ENCODE measurements at places on chromosomes 2 and 18.

- DNase-seq: no peak
These were observed 365.2 kb upstream of the MYT1L start for GRCh38 chr2:2696325-2696724.

GRCh38 chr2:1693723-1694122 lies 50.6 kb downstream of the PXDN start:
- DNase-seq: no peak

GRCh38 chr2:15511686-15512085 lies 49.4 kb downstream of the NBAS start:
- DNase-seq: no peak

DNA sequence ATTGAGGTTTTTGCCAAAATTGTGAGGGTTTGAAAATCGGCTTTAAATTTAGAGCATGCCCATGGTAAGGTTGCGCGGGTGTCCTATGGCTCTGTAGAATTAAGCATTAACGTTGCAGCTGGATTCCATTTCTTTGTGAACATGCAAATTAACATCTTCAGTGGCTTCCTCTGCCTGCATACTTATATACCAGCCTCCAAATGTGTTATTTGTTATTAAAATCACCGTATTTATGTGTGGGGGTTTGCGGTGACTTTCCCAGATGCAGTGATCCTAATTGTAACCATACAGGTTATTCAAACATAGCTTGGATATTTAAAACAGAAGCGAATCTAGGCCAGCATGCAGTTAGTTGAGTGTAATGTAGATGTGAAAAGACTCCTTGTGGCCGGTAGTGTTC lies 80.2 kb downstream of the TGOLN2 start:
- DNase-seq: no peak

GRCh38 chr2:74464406-74464805 lies 776 bp downstream of the MOGS start:
- DNase-seq: no peak

GRCh38 chr2:239328351-239329191 lies 72.2 kb downstream of the HDAC4 start:
- DNase-seq: no peak

- no peak for DNase-seq
These were observed 629.7 kb downstream of the IRS1 start for GRCh38 chr2:226169751-226170581.

DNA sequence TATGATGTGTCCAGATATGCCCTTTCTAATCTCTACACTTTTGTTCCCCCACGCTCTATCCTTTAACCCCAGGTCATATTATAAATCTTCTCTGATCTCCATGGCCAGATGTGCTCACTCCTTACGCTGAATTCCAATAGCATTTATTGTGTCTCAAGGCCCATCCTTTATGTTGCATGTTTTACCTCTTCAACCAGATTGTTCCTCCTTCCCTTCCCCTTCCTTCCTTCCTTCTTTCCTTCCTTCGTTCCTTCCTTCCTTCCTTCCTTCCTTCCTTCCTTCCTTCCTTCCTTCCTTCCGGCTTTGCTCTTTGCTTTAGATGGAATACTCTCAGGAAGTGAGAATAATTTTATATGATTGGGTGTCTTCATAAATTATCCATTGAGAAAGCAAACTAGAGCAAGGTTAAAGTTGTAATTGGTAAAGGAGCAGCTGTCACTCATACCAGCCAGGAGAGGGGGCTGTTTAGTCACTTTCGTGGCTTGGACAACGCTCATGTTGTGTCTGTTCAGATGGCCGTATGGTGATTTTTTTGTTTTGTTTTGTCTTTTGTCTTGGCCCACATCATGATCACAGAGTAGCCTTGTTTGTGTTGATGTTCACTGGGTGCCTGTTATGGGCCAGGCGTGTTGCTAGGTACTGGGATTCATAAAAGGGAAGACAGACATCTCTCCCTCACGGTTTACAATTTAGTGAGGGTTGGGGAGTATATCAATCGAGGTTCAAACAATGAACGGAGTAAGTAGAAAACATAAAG lies 68.0 kb downstream of the DAW1 start:
- DNase-seq: no peak

- no peak for DNase-seq
These were observed 67.1 kb downstream of the SUMO1 start for GRCh38 chr2:202171241-202171825.

- DNase-seq: no peak
These were observed 154.7 kb upstream of the LYPD1 start for GRCh38 chr2:132824716-132825115.

DNA sequence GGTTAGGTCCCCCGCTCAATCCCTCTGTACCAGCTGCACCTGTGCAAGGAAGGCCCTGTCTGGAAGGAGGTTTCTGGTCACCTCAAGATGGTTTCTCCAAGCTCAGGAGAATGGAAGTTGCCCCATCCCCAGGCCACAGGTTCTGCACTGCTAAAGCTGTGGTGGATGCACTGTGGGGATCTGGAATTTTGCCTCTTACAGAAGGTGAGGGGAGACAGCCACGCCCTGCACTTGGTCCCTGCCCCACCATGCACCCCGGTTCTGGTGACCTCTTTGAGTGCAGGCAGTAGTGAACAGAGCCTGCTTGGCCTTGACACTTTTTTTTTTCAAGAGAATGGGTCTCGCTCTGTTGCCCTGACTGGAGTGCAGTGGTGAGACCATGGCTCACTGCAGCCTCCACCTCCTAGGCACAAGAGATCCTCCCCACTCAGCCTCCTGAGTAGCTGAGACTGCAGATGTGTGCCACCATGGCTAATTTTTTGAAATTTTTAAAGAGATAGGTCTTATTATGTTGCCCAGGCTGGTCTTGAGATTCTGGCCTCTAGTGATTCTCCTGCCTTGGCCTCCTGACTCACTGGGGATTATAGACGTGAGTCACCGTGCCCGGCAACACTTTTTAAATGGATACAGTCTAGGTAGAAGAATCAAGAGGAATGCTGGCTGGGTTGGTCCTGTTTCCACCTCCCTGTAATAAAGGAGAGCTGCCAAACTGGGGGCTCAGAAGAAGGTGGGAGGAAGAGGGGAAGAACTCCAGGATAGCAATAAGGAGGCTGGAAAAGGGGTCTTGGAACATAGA lies 5.8 kb upstream of the NT5DC4 start:
- DNase-seq: no peak

GRCh38 chr2:197256021-197256420 lies 54.6 kb downstream of the ANKRD44 start:
- no peak for DNase-seq

GRCh38 chr2:176084611-176085119 lies 903 bp upstream of the EVX2 start:
- no peak for DNase-seq

- no peak for DNase-seq
These were observed 88.9 kb downstream of the TMEM185B start for GRCh38 chr2:120134263-120134662.

GRCh38 chr2:222733846-222734702 lies 62.6 kb downstream of the MOGAT1 start:
- no peak for DNase-seq

DNA sequence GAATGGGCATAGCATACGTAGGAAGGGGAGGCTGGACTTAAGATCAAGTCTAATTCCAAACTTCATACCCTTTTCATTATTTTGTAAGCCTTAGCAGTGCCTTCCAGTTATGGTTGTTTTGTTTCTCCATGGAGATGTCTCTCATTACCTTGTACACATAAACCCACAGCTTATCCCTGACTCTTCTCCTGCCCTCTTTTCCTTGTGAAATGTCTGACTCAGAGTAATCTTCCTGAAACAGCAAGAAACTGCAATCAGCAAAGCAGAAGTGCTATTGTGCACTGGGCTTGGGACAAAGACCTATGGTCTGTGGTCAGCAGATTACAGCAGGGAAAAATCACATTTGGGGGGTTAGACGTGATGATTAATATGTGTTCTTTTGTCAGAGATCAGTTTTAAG lies 176.7 kb downstream of the IKZF2 start:
- DNase-seq: no peak

DNA sequence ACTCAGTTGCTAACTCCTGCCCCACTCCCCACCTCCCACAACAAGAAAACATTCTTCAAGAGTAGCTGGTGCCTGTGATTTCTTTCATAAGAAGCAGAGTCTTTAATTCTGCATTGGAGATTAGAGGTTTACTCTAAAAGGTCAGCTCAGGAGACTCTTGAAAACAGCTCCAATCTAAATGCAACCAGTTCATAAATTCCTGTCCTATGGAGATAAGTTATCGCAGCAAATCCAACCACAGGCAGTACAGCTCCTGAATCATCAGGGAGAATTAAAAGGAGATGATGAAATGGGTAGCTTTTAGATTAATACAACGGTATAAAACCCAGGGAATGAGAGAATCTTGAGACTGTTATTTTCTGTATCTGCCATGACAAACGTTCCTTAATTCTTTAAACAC lies 130.7 kb downstream of the SOCS6 start:
- no peak for DNase-seq

DNA sequence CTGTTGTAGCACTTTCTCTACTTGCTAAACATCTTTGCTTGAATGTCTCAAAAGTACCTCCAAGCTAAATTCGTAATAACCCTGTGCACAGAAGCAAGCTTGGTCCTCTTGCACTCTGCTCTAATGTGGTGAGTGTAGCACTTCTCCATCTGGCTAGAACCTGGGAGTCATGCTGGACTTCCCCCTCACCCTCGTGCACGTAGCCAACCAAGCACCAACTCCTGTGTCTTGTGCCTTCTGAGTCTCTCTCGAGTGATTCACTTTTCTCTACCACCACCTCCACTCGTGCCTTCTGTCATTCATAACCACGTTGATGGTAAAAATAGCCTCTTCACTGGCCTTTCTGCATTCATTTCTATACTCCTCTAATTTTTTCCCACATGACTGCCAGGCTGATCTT lies 91.9 kb upstream of the KCNE4 start:
- DNase-seq: no peak

DNA sequence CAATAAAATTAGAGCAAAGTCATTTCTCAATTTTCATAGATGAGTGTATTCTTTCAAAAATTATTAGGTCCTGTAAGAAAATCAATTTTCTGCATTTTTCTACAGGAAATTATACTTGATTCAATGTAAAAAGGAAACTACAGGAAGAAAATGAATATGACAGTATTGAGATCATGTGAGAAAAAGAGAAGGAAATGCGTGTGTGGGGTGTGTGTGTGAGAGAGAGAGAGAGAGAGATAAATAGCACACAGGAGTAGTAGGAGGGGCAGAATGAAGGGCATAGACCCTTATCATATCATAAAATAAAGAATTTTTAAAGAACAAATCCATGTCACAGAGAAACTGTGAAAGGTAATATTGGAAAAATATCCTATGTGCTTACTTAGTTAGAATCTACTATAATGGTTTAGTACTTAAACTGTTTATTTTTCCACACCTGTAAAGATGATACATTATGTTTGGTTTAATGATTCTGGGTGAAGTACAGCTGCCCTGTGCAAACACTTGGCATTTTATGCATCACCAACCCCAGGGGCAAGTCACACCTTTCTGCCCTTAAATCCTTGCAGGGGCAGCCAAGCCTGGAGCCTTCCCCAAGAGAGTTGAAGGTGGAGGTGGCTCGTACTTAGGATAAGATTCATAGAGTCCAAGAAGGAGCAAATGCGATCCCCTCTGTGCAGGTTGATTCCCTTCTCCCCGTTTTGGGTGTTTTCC lies 276.4 kb downstream of the TGIF1 start:
- DNase-seq: no peak

DNA sequence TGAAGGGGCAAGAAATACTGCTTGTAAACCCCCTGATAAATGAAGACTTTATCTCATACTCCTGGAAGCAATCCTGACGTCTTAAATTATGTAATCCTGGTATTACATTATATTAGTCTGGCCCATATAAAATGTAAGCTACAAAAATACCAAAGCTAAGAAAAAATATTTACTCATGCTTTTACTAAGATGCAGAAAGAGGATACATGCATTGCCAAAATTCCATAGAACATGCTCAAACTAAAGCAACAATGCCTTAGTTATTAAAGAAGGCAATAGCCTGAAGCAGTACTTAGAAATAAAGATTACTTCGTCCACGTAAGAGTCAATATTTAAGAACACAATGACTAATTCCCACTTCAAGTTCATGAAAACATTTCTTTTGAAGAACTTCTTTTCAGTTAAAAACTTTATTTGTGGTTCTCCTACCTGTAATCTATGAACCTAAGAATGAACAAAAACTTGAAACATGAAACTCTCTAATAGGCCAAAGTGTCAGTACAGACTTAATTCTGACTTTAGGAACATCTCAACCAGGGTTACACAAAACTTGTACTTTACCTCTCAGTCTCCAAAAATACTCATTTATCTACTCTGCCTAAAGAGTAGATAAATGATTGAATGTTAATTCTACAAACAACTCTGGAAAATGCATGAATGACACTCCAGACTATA lies 117.3 kb downstream of the THADA start:
- no peak for DNase-seq

DNA sequence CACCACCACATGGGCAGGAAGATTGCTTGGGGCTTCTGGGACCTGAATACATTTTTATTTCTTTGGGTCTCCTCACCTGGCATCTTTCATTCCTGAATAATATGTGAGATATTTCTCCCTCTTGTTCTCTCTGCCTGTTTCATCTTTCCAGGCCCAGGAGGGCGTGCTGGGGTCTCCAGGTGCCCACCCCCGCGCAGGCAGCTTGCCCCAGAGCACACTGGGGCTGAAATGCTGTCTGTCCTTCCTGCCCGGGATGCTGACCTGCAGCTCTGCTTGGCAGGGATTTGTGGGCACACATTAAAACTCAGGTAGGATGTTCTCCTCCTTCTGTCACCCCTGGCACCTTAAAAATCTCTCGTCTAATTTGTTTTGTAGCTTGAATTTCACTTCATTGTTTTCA lies 39.7 kb upstream of the TEX51 start:
- DNase-seq: no peak

DNA sequence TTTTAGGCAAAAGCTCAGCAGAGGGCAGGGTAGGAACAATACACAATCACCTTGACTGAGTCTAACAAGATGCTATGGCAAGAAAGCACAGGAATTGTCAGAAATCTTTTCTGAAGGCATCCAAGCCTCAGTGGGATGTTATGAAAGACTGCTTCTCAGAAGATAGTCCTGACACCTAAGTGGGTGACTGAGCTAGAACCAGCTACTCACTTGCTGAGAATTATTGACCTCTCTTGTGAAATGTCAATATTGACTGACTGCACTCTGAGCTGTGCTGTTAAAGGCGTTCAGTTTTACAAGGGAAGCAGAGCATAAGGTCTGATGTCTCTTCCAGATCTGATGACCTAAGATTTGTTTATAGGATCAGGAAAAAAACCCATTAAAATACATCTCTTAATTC lies 46.1 kb downstream of the TACR1 start:
- no peak for DNase-seq

DNA sequence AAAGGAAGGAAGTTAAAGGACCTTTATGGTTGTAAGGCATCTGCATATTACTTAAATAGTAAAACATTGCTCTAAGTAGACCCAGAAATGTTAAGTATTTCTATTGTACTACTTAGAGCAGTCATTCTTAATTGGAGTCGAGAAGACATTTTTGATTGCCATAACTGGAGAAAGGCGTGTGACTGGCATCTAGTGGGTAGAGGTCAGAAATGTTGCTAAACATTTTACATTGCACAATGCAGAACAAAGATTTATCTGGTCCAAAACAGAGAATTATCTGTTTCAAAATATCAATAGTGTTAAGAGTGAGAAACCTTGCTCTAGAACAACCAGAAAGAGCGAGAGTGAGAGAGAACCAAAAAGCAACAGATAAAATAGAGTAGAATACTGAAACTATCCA lies 23.3 kb upstream of the ROCK1 start:
- DNase-seq: no peak
